ENCODE measurements at places on chromosomes 3 and 15.

DNA sequence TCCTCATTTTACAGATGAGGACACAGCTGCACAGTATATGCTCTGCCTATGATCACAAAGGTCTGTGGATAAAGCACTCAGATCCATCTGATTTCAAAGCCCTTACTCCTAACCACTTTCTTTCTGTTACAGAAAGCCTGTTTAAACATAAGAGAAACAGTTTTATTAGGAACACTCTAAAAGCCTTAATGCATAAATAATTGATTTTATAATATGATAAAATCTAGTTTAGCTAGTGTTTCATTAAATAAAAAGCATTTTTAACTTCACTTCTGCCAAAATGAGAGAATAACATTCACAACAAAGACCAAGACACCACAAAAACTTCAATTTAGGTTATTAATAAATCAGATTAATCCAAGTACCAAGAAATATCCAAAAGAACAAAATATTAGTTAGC is 21.4 kb downstream of the SNX4 start:
- DNase-seq, result no peak

DNA sequence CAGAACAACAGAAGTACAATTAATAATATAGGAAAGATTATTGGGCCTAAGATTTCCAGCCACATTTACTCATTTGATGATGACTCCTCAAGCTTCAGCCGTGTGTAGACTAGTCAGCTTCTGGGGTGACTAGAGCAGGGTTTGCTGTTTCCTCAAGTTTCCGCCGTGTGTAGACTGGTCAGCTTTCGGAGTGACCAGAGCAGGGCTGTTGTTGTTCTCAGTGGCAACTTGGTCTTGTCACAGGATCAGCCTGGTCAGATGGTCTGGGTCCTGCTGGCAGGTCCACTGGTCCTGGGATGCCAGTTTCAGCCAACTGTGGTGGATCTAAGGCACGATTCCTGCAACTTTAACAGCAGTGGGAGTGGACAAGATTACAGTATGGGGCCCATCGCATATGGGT is 21.8 kb upstream of the NOX5 start:
- DNase-seq, result no peak

- DNase-seq, result no peak
Observed at GRCh38 chr15:98904544-98904943, 103.0 kb downstream of the PGPEP1L start.

GRCh38 chr3:87793337-87793877 is 265.4 kb downstream of the CGGBP1 start:
- DNase-seq, result no peak

DNA sequence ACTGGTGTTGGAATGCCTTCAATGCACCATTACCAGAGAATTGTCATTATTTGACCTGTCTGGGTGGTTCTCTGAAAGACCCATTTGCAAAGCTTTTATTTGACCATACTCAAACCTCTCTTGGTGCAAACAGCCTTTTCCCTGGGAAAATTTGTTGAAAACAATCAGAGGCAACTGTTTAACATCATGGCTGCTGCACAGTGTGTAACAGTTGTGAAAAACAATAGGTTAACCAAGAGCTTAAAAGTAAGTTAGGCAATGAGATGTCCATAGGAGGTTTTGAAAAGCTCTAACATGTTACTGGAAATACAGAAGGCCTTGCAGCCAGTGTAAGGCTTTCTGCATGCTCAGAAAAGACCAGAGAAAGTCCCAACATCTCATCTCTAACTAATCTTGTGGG is 18.9 kb downstream of the SPINK8 start:
- no peak for DNase-seq

GRCh38 chr15:55915221-55915620 is 78.2 kb downstream of the NEDD4 start:
- DNase-seq, result no peak

DNA sequence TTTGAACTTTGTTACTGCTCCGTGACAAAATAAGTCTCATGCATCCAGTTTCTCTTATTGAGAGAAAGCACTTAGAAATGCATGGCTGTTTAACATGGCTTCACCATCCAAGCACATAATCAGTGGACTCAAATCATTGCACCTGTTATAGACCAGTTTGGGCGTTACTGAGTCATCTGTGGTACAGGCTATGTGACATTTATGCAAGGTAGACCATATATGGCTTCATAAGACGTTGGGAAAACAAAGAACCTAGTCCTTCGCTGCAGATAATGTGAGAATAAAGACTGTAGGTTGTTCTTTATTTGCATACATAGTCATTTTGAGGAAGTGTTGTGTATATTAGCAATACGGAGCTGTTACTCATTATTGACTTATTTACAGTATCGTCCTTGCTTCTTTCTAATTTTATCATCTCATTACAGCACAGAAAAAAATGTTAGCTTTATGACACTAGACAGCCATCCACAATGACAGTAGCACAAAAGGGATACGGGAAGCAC is 374.7 kb downstream of the IL5RA start:
- DNase-seq, result no peak

GRCh38 chr3:31399271-31399670 is 133.5 kb upstream of the STT3B start:
- no peak for DNase-seq

DNA sequence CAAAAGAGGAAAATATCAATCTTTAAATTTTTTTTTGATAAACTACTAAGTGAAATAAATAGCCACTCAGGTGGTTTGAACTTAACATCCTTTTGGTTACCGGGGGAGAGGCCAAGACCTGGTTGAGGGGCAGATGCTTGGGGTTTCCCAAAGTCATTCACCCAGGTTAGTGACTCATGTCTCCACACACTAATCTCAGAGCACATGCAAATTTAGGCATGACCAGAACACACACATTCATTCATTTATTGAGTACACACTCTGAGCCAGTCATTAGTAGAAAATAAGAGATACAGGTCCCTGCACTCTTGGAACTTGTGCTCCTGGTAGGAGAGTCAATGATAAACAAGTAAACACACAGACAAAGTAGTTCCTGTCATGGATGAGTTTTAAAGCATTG is 7.3 kb downstream of the ILDR1 start:
- peak; percentile 18 for DNase-seq

DNA sequence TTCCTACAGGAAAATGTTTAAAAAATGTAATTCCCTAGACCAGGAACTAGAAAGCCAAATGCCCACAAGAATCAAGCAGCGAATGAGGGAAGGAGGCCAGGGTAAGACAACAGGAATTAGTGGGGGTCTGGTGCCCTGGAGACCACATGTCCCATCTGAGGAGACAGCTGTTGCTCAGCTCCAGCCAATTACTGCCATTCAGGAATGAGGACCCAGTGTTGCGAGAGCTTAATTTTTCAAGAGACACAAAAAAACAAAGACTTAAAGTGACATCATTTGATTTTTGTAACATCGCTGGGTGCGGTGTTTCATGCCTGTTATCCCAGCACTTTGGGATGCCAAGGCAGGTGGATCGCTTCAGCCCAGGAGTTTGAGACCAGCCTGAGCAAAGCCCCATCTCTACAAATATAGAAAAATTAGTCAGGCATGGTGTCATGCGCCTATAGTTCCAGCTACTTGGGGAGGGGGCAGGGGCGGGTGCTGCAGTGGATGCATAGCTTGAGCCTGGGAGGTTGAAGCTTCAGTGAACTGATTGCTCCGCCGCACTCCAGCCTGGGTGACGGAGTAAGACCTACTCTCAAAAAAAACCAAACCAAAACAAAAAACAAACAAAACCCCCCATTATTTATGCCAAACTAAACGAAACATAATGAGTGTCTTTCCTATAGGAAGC is 52.8 kb upstream of the LRIG1 start:
- no peak for DNase-seq

- no peak for DNase-seq
Observed at GRCh38 chr15:98567951-98568350, 80.4 kb upstream of the IGF1R start.

- no peak for DNase-seq
Observed at GRCh38 chr3:45204136-45204535, 22.0 kb downstream of the TMEM158 start.

DNA sequence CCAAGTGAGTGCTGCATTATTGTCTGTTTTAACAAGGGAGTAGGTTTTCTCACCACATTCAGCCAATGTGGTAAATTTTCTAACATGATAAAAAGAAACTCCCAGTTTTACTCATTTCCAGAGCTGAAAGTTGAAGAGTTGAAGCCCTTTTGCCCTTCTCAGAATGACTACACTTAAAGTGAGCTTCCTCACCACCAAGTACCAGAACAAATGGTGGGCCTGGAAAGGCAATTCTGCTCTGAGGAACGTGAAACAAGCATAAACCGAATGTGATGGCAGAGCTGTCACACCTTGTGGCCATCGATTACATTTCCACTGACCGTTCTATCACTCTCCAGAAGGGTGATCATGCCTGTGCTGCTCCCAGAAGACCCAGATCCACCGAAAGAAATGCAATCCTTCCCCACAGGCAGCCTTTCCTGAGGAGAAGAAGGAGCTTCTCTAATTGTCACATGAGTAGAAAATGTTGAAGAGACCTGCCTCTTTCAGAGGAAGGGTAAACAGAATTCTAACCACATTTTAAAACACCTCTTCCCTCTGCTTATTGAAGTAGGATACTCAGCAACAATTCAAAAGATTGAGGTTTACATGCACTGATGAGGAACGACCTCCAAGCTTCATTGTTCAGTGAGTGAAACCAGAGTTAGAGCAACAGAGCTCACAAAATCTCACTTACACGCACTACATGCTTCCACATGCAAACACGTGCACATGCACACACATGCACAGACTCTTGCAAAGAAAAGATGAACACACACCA is 21.4 kb upstream of the CCR9 start:
- DNase-seq, result peak; percentile 37

- no peak for DNase-seq
Observed at GRCh38 chr3:89699229-89699628, 591.8 kb downstream of the EPHA3 start.

DNA sequence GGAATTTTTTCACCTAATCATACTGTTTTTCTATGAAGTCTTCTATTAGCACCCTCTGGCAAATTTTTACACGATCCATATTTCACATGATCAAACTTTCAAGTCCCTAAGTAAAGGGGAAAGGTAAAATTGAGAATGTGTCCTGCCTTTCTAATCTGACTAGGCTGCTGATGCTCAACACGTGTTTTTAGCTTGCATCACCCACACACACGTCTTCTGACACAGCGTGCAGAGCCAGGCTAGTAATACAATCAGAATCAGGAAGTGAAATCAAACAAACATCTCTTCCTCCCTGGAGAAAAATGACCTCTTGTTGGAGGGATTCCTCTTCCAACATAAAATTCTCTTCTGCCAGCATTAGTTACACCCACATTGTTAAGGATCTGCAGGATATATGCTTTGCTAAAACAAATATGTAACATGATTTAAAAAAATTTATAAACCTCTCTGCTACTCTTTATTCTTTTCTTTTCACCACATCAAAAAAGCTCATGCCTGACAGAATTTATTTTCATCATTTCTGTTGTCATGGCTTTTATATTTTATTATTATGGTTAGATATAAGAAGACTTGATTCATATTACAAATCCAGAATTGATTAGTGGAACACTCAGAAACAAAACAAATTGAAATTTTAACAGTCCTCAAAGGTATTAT is 122.4 kb downstream of the RAP2B start:
- peak; percentile 60 for DNase-seq

- no peak for DNase-seq
Observed at GRCh38 chr3:43343815-43344214, 57.5 kb downstream of the SNRK start.

DNA sequence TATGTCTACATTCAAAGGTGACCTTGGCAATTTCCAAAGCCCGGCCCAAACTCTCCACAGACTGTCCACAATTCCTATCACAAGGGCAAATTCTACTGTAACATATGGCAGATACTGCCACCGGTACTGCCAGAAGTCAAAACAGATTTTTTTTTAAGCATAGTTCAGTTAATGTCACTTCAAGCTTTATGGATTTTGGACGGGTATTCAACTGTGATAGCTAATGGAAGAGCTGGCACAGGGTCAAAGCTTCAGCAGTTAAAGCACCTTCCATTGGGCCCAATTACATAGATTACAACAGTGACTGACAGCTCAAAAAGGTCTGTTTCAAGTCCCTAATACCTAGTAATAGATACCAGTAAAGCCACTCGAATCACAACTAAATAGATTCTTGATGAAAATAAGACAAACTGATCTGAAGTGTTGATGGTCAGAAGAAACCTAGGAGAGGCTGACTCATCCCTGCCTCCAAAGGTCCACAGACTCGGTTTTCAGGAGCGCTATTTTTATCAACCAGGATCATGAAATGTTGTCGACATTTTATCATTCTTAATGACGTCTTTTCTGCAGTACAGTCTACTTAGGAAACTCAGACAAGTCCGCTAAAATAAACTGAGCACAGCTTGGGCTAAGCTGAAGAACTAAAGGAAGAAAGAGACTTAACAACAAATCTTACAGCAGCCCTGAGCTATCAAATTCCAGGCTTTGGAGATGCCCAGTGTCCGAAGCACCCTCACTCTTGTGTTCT is 38.7 kb downstream of the ANXA2 start:
- no peak for DNase-seq

GRCh38 chr15:101406526-101407195 is 82.8 kb downstream of the PCSK6 start:
- DNase-seq, result no peak

DNA sequence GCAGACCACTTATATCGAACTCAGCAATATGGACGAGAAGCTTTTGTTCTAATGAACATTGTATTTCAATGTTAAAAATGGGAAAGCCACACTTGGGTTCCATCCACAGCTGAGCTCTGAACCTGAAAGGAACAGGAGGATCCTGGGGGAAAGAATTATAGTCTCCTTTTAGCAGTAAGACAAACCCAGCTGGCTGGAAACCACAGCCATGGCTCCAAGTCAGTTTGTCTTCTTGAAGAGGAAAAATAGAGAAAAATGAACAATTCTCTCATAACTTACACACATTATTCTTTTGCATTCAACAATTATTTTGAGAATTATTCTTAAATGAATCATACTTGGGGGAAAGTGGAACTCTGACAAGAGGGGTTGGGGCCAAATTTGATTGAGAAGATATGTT is 149.2 kb upstream of the VEPH1 start:
- no peak for DNase-seq

- DNase-seq, result no peak
Observed at GRCh38 chr15:67865766-67866165, 25.9 kb upstream of the RNU6-1 start.

DNA sequence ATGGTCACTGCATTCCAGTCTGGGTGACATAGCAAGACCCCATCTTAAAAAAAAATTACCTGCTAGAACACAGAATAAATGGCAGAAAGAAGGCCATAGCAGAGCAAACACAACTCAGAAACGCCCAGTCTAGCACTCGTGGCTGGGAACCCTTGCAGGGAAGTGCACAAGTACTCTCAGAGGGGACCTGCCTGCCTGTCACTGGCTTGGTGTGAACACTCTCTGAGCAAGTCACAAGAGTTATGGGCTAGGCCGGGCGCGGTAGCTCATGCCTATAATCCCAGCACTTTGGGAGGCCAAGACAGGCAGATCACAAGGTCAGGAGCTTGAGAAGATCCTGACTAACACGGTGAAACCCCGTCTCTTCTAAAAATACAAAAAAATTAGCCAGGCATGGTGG is 17.2 kb downstream of the SFMBT1 start:
- no peak for DNase-seq
